ENCODE measurements at places on chromosomes 4 and X.
A peak's percentile ranks its signal among the peaks of the same experiment; 100 is the strongest.

- no peaks in the 10 kb centered on the region for H3K36me3 ChIP-seq
- no peaks in the 10 kb centered on the region for H3K4me1 ChIP-seq
- H3K4me3 ChIP-seq, result no peak overlapping the region
- no peak for DNase-seq
Observed at GRCh38 chr4:170990989-170991589, 822.1 kb upstream of the GALNTL6 start.

DNA sequence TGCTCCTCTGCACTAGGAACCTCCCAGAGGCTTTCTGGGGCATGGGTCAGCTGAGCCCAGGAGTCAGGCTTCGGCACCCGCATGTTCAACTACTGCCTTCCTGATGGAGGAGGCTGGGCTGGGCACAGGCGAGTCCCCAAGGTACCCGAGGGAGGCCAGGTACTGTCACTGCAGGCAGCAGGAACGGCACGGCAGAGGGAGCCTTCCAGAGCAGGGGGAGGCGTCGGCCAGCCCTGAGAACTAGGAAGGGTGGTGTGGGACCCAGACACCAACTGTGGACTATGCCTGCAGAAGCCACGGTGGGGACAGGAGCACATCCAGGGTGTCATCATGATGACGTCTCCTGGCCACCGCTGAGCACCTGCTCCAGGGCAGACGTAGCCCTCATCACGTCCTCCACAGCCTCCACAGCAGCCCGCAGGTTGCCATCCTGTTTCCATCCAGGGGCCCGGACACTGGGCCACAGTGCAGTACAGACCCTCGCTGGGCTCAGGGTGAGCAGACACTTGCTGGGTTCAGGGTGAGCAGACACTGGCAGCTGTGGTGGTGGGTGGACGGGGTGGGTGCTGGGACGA is 40.8 kb downstream of the SORCS2 start:
- no peaks in the 10 kb centered on the region for H3K4me1 ChIP-seq
- no peak for DNase-seq
- no peaks in the 10 kb centered on the region for H3K27me3 ChIP-seq
- no peaks in the 10 kb centered on the region for H3K36me3 ChIP-seq
- H3K4me3 ChIP-seq, result no peak overlapping the region

GRCh38 chr4:107624024-107624423 is 96.0 kb downstream of the PAPSS1 start:
- no peak for DNase-seq
- no peak overlapping the region for H3K4me3 ChIP-seq
- H3K27ac ChIP-seq, result no peak overlapping the region
- no peaks in the 10 kb centered on the region for H3K4me1 ChIP-seq

DNA sequence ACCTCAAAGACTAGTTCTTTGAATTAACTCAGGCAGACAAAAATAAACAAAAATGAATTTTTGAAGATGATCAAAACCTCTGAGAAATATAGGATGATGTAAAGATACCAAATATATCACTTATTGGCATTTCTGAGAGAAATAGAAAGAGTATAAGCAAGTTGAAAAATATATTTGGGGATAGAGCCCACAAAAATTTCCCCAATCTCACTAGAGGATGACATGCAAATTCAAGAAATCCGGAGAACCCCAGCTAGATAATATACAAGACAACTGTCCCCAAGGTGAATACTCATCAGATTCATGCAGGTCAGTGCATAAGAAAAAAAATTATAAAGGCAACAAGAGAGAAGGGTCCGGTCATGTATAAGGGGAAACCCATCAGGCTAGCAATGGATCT is 129.1 kb downstream of the CXXC4 start:
- H3K36me3 ChIP-seq, result no peaks in the 10 kb centered on the region
- no peak overlapping the region for H3K4me3 ChIP-seq

DNA sequence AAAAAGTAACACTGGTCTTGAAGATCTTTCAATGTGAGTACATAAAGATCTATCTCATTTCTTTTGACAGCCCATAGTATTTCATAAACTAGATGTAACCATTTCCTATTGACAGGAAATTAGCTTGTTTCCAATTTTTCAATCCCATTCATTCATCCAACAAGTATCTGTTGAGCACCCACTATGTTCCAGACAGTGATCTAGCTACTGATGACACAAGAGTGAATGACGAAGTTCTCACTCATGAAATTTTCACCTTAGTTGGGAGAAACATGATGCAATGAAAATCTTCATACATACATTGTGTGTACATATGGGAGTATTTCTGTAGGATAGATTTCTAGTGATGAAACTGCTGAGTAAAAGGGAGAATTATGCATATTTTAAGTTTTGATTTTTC is 1.7 kb downstream of the CD38 start:
- H3K27ac ChIP-seq, result peak overlapping the region; percentile 83
- no peak for DNase-seq
- peaks cover 75% of the 10 kb centered on the region for H3K4me1 ChIP-seq
